Gastroesophageal sphincter (tissue), 4 donors: ENCODE measurements at places on chromosomes 16 and 17. TPM values are rescaled to one million over a fixed set of nuclear protein-coding genes. Genes with fewer than 3 reads are reported as not detected.

CD300E gene
- 0.58 TPM for total RNA-seq

EPN2 gene
- total RNA-seq, result 40.6 TPM

ELAC2 gene
- total RNA-seq, result 69.9 TPM

TNK1 gene
- total RNA-seq, result 3.0 TPM

DNA sequence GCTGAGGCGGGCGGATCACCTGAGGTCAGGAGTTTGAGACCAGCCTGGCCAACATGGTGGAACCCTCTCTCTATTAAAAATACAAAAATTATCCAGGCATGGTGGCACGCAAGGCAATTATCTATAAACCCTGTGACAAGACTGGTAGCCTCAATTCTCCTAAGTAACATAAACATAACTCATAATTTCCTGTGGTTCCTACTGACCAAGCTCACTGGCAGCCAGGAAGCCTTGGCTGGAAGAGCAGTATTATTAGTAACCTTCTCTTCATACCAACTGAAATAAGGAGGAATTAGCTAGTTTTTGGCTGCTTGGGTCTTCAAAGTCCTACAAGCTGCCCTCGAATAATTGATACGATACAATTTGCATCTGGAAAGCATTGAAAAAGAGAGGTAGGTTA lies 31.6 kb upstream of the LRRC37A3 start:
- no peak for ATAC-seq
